ENCODE measurements at places on chromosomes 1 and 21.

GRCh38 chr1:2240270-2241156, 12.4 kb downstream of the SKI start:
- DNase-seq, result no peak

- DNase-seq, result no peak
Observed at GRCh38 chr1:97636941-97637340, 283.9 kb downstream of the DPYD start.

DNA sequence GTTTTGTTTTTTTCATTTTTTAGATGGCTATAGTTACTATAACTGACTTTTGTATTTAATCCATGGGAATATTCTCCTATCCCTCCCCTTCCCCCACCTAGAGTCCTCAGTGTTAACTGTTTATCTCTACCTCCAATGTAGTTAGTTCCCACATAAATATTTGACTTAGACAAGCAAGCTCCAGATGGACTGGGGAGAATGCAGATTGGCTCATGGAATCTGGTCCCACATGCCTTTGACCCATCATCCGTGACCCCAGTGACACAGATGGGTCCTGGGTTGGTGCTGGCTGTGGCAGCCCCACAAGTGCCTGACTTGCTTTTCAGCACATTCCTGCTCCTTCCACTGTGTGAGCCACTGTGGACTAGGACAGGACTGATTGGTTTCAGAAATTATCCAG, 41.8 kb downstream of the ATP2B4 start:
- no peak for DNase-seq

- DNase-seq, result no peak
Observed at GRCh38 chr21:16366207-16366606, 636.4 kb downstream of the USP25 start.

GRCh38 chr1:31019401-31019800, 46.1 kb downstream of the PUM1 start:
- no peak for DNase-seq

DNA sequence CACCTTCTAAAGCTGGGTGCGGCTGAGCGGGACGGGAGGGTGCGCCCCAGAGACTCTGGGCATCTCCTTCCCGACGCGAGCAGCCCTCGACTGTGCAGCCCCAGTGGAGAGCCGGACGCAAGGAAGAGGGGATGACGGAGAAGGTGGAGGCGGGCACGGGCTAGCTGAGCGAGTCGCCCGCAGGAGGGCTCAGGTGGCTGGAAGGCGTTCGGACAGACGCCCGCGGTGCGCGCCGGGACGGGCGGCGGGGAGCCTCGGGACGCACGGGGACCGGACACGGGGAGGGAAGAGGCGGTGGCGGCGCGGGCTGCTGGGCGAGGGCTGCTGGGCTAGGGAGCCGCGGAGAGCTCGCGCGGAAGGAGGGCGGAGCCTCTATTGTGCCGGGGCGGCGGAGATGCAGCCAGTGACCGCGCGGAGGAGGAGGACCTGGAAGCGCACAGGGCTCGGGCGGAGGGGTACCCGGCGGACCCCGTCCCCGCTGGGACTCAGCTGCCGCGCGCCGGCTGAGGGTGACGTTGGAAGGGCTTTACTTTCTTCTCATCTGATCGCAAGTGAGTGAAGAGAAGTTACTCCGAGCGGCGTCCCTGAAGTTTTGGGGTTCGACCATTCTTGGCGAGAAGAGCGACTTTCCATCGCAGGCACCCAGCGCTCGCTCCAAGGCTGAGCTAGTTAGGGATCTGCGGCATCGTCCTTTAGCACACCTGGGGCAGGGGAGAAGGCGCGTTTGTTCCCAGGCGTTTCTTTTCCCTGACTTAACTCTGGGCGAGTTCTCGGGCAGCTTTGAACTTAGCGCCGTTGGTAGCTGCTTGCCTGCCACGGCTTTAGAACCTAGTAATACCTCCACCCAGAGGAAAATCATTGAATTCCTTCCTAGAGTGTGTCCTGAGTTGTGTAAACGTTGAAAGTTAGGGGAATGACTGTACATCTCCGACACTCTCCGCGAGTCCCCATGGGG, at the start of gene OLFML2B:
Gene OLFML2B, minus strand, starts transcription at position 323 of the 955 bp plus-strand sequence. CDS start 439 bp downstream, outside the sequence.
- DNase-seq, result no peak

DNA sequence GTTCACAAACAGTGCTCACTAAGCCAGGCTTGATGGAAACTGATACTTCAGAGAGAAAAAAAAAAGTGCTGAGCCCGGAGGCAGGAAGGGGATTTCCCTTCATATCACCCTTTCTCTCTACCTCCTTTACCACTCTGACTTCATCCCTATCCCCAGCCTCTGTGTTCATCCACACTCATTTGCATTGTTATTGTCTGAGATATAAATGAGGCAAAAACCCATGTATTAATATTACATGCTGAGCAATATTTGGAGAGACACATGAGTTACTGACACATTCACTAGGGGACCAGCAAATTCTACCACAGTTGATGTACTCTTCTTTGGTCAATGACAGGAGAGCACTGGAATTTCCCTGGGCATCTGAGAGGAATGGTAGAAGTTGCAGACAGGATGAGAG, 175.8 kb downstream of the TNFSF18 start:
- DNase-seq, result no peak

- no peak for DNase-seq
Observed at GRCh38 chr21:18251065-18251464, 6.4 kb downstream of the CHODL start.

- no peak for DNase-seq
Observed at GRCh38 chr1:173190101-173190936, 16.8 kb downstream of the TNFSF4 start.

DNA sequence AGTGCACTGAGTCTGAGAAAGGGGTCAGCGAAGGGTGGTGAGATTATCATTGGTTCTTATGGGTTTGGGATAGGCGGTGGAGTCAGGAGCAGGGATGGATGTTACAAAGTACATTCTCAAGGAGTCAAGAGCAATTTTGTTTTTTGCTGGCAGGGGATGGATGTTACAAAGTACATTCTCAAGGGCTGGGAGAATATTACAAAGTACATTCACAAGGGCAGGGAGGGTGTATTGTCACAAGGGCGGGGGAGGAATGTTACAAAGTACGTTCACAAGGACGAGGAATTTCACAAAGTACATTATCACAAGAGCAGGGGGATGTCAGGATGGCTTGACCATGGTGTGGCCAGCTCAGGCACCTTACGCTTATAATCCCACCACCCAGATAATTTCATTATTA, 59.3 kb upstream of the FAM89A start:
- DNase-seq, result no peak

GRCh38 chr1:193406901-193407300, 220.5 kb upstream of the B3GALT2 start:
- DNase-seq, result no peak

DNA sequence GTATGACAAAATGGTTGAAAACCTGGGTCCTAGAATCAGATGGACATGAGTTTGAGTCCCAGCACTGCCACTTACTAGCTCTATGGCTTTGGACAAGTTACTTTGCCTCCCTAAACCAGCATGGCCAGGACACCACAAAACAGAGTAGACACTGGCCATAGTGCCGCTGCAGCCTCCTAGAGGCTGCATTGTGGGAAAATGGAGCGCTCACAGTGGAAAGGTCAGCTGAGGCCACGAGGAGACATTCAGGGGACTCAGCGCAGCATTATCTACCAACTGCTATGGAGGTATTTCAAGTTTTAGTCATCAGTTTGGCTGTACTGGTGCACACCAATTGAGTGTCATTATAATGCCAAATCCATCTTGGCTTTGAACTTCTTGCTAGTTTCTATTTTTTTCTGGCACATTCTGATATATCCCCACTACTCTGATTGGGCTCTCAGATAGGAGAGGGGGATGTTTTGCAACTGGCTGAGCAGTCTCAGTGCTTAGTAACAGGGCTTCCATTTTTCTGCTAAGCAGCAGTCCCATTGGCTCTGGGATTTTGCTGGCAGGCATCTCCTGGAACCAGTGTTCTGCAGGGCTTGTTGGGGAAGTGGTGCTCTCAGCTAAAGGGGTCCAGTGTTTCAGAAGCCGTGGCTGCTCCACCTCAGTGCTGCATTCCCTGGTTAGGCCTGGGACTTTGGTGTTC, 16.2 kb downstream of the NT5C1A start:
- no peak for DNase-seq

GRCh38 chr1:22153660-22154437, 11.0 kb upstream of the WNT4 start:
- no peak for DNase-seq
